ENCODE measurements at places on chromosomes 7 and 10.

DNA sequence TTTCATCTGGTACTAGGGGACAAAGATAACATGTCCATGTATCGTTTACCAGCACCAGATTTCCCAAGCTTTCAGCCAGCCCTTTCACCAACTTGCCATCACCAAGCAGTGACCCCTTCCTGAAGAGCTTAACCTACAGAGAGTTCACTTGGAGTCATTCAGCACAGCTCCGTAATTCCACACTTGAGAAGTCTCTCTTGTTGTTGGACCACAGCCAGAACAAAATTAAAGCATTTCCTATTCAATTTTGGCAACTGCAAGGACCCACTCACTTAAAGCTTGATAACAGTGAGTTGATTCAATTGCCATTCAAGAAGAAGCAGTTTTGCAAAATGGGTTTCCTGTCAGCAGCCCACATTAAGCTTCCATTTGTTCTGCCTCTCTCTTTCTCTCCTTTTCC lies 88.5 kb upstream of the LRRTM3 start:
- peak; percentile 83 for DNase-seq

GRCh38 chr7:151409667-151410404 lies at the start of gene WDR86:
TSS of gene WDR86 (minus strand) at chr7:151410038. CDS start at chr7:151409589, 449 bp downstream.
- DNase-seq = no peak

- no peak for DNase-seq
These were observed 88.8 kb downstream of the LHPP start for GRCh38 chr10:124550293-124551034.

GRCh38 chr7:45885264-45885882 lies 2.9 kb upstream of the IGFBP1 start:
- peak; percentile 24 for DNase-seq

- DNase-seq = no peak
These were observed 16.0 kb downstream of the UBE2D1 start for GRCh38 chr10:58350619-58351323.

DNA sequence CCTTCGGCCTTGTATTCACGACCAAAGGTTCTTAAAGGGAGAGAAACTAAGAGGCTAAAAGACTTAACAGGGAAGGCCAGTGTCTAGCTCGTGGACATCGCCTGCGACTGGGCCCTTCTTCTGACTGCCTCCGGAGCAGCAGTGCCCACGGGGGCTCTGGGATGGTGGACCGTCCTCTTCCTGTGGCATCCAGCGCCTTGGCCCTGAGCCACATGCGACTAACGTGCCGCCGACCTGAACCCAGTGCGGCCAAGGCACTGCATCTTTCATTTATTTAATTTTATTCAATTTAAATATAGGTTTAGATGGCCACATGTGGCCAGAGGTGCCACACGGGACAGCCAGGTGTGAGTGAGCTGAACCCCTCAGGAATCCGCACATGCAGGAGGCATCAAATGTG lies 451.7 kb downstream of the PTPRN2 start:
- no peak for DNase-seq

GRCh38 chr7:131649003-131649541 lies 92.6 kb upstream of the PODXL start:
- DNase-seq = no peak

DNA sequence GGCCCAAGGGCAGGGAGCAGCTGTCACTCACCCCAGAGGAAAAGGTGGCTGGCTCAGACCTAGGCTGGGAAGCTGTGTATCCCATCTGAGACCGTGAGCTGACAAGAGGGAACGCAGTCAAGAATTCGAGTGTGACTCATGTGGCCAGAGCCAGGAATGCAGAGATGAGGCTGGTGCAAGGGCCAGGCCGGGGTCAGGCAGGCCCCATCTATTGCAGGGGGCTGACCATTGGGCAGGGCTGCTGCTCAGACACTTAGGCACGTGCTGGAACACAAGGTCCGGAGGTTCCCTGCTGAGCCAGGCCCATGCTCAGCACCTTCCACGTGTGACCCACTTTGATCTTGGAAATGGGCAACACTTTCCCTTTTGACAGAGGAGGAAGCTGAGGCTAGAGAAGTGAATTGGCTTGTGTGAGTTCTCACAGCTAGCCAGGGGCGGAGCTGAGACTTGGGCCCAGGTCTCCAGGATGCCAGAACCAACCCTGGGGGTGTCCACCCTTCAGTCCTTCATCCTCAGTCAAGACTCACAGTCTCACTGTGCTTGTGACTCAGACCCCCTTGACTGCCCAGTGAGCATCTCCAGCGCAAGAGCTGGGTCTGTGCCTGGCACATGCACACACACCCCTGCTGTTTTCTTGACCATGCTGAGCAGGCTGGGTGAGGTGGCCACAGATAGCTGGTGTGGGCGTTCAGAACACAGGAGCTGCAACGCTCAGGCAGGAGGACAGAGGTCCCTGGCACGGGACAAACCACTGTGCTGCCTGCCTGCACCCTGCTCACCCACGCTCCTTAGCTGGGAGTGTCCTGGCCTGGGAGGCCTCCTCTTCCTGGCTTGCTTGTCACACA lies 47.6 kb upstream of the PPIF start:
- peak; percentile 88 for DNase-seq

DNA sequence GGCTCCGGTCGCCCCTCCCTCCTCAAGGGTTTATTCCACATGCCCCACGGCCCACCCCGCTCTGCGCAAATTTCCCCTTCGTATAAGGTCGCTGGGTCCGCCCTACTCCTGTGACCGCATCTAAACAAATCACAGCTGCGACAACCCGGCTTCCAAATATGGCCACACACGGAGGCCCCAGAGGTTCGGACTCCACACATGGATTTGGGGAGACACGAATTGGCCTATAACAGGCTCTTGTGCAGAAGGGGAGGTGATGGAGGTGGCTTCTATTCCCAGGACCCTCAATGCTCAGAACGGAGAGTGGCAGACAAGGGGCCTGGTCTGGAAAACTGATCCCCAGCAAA lies 90.1 kb downstream of the FOXL3 start:
- DNase-seq = no peak

DNA sequence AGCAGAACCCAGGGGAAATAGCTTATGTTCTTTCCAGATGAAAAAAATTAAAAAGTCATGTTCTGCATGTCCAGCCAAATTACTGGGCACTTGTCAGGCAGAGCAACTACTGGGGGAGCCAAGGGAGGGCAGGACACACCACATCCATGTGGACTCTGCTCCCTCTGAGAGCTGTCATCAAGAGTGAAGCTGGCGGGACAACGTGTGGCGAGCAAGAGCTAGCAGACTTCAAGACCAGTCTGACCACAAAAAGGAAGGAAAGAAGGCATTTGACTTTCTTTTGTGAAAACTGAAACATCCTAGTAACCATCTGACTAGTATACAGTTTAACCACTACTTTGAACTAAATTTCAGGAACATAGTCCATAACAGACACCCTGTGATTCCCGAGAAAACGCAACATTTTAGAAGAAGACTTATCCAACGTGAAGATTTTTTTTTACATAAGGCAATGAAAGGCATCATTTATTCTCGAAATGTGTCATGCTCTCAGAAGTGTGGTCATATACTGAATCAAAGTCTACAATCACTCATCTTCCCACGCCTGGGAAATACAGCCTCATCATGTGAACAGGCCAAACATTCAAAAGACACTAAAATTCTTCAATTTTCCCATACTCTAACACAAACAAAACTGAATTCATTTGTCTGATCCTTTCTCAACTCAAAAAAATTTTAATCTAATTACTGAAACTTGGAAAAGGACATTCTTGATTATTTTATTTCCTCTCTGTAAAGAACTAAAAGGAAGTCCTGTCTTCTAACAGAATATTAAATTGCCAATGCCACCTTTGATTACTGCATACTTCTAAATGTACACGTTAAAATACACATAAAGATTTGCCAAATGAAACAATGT lies 15.5 kb downstream of the CYTH3 start:
- DNase-seq = peak; percentile 72

- DNase-seq = no peak
These were observed 170.4 kb downstream of the ARID5B start for GRCh38 chr10:62071846-62072281.

DNA sequence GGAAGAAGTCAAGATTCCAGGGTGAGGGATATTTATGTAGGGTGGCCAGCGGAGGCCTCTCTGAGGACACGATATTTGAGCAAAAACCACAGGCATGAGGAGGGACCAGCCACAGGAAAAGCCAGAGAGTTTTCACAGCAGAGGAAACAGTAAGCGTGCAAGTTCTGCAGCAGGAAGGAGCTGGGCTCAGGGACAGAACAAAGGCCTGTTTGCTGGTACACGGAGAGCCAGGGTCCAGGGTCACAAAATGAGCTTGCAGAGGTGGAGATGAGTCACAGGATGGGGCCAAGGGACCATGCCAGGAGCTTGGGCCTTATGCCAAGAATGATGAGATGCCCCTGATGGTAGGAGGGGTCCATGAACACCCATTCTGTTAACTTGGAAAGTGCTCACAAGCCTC lies 283.5 kb downstream of the PLXNA4 start:
- peak; percentile 43 for DNase-seq

GRCh38 chr10:49605939-49606509 lies 4.1 kb upstream of the SLC18A3 start:
- no peak for DNase-seq

DNA sequence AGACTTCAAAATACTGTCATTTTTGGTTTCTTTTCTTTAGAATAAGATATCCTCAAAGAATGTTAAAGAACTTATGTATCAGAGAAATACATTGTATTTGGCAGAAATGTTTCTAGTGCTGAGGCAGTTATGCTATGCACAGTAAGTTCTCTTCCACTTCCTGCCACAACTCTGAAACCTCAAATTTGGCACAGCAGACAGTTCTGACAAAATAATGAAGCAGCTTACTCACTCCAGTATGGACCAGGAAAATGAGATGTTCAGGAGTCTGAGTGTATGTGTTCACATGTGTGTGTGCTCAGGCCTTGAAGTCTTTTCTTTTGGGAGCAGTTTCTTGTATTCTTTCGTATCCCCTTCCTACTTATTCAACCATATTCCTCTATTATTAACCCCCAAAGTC lies 197.0 kb upstream of the AGK start:
- DNase-seq = peak; percentile 79

DNA sequence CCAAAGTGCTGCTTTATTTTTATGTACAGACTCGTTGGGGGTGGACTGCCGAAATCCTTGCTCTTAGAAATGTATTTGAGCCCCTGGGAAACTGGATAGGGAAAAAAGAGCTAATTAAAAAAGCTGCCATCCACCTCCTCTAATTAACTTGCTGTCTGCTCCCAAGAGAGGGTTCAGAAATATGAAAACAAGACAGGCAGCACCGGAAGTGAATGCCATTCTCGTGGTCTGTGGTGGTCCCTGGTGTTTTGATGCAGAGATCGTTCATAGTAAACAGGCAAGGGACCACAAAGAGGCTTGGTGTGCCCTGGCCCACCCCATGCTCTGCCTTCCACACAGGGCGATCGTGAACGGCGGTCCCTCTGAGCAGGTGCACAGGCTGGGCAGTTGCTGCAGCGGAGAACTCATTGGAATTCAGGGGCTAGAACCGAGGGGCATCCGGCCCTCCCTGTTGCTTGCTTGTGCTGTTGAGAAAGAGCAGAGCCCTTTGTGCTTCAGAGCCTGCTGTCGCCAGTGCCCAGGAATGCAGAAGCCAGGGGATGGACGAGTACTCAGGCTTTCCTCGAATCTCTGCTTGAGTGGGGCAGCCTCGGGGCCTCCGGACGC lies 79.1 kb upstream of the BTBD16 start:
- peak; percentile 24 for DNase-seq

DNA sequence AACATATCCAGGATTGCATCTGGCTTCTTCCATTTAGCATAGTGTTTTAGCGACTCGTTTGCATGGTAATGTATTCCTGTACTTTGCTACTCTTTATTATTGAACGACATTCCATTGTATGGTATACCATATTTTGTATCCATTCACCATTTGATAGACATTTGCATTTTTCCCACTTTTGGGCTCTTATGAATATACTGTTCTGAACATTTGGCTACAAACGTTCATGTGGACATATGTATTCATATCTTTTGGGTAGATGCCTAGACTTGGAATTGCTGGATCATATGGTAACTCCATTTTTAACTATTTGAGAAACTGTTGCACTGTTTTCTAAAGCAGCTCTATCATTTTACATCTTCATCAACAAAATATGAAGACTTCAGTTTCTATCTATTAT lies 383.7 kb upstream of the AKR1E2 start:
- DNase-seq = no peak

DNA sequence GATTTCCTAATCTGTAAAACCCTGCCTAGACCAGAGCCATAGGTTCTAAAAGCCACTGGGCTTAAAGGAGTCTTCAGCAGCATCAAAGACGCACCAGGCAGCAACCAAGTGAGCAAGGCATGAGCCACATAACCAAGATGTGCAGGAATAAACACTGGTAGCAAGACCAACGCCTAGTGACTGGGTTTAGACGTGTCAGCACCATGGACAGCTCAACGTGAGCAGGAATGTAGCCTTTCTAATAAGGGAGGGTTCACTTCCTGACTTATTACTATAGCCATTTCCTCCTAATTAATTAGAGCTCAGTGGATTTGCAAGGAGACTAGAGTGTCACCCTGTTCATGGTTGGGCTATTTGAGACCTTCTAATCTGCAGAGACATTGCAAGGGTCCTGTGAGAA lies 223.7 kb downstream of the LHFPL3 start:
- peak; percentile 45 for DNase-seq

DNA sequence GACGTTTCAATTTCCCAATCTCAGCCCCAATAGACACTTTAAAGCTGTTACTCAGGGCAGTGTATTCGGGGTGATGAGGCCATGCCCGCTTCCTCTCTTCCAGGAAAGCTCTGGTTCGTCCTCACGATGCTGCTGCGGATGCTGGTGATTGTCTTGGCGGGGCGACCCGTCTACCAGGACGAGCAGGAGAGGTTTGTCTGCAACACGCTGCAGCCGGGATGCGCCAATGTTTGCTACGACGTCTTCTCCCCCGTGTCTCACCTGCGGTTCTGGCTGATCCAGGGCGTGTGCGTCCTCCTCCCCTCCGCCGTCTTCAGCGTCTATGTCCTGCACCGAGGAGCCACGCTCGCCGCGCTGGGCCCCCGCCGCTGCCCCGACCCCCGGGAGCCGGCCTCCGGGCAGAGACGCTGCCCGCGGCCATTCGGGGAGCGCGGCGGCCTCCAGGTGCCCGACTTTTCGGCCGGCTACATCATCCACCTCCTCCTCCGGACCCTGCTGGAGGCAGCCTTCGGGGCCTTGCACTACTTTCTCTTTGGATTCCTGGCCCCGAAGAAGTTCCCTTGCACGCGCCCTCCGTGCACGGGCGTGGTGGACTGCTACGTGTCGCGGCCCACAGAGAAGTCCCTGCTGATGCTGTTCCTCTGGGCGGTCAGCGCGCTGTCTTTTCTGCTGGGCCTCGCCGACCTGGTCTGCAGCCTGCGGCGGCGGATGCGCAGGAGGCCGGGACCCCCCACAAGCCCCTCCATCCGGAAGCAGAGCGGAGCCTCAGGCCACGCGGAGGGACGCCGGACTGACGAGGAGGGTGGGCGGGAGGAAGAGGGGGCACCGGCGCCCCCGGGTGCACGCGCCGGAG lies 2.6 kb downstream of the GJD4 start:
- DNase-seq = peak; percentile 21

- DNase-seq = no peak
These were observed 124.0 kb upstream of the GPR22 start for GRCh38 chr7:107345898-107346297.

GRCh38 chr10:132200344-132201110 lies 13.8 kb downstream of the DPYSL4 start:
- DNase-seq = no peak

- DNase-seq = no peak
These were observed 8.8 kb downstream of the NODAL start for GRCh38 chr10:70432561-70433263.

GRCh38 chr10:43901744-43902504 lies 253.2 kb upstream of the ZNF32 start:
- no peak for DNase-seq

Measured in cardiac fibroblast (primary cell).